Heart left ventricle (tissue), 16 donors: ENCODE measurements at places on chromosomes 5 and 9.

GRCh38 chr9:114156657-114157421 lies 1.5 kb downstream of the COL27A1 start:
- H3K36me3 ChIP-seq = no peaks in the 10 kb centered on the region
- peak overlapping the region; percentile 70 for H3K27ac ChIP-seq
- DNase-seq = peak; percentile 55

GRCh38 chr5:147504011-147504410 lies 5.9 kb downstream of the DPYSL3 start:
- H3K4me3 ChIP-seq = no peak overlapping the region
- DNase-seq = peak; percentile 29
- H3K27ac ChIP-seq = peak overlapping the region; percentile 64
- H3K27me3 ChIP-seq = no peaks in the 10 kb centered on the region

DNA sequence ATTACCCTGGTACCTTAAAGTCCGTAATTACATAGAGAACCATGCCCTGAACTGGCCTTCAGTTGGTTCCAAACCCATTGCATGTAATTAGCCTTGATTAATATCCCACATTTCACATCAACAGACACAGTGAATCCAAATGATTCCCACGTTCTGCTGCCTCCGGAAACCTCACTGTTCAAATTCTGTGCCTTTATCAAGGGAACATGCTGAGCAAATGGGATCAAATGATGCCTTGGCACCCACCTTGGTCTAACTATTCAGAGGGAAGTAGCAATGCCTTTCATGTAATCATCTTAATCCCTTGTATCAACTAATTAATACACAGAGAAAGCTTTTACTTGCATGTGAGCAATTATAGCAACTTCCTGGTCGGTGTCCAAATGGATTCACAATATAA lies 100.6 kb downstream of the EFNA5 start:
- no peak overlapping the region for H3K27ac ChIP-seq
- H3K27me3 ChIP-seq = no peaks in the 10 kb centered on the region
- DNase-seq = no peak
- peaks cover 17% of the 10 kb centered on the region for H3K4me1 ChIP-seq
- H3K4me3 ChIP-seq = no peak overlapping the region
- no peaks in the 10 kb centered on the region for H3K36me3 ChIP-seq

GRCh38 chr9:69427286-69427685 lies 102.3 kb downstream of the ENTREP1 start:
- H3K27ac ChIP-seq = no peak overlapping the region
- no peaks in the 10 kb centered on the region for H3K4me1 ChIP-seq
- H3K36me3 ChIP-seq = no peaks in the 10 kb centered on the region
- no peaks in the 10 kb centered on the region for H3K27me3 ChIP-seq
- no peak for DNase-seq

- H3K36me3 ChIP-seq = no peaks in the 10 kb centered on the region
- no peaks in the 10 kb centered on the region for H3K27me3 ChIP-seq
- H3K27ac ChIP-seq = no peak overlapping the region
These were observed 317.5 kb downstream of the SPOCK1 start for GRCh38 chr5:137181667-137182066.

GRCh38 chr9:96603305-96604003 lies 16.2 kb downstream of the CDC14B start:
- no peaks in the 10 kb centered on the region for H3K36me3 ChIP-seq
- H3K27me3 ChIP-seq = no peaks in the 10 kb centered on the region
- H3K27ac ChIP-seq = peak overlapping the region; percentile 73
- DNase-seq = no peak
- H3K4me3 ChIP-seq = peak overlapping the region; percentile 15
- peaks cover 22% of the 10 kb centered on the region for H3K4me1 ChIP-seq

GRCh38 chr9:36813154-36813553 lies 220.9 kb downstream of the PAX5 start:
- DNase-seq = no peak
- H3K27me3 ChIP-seq = peaks cover 40% of the 10 kb centered on the region
- peaks cover 2% of the 10 kb centered on the region for H3K4me1 ChIP-seq
- H3K4me3 ChIP-seq = no peak overlapping the region
